Fibroblast of skin of back (primary cell): ENCODE measurements at places on chromosomes 11 and 22.

DNA sequence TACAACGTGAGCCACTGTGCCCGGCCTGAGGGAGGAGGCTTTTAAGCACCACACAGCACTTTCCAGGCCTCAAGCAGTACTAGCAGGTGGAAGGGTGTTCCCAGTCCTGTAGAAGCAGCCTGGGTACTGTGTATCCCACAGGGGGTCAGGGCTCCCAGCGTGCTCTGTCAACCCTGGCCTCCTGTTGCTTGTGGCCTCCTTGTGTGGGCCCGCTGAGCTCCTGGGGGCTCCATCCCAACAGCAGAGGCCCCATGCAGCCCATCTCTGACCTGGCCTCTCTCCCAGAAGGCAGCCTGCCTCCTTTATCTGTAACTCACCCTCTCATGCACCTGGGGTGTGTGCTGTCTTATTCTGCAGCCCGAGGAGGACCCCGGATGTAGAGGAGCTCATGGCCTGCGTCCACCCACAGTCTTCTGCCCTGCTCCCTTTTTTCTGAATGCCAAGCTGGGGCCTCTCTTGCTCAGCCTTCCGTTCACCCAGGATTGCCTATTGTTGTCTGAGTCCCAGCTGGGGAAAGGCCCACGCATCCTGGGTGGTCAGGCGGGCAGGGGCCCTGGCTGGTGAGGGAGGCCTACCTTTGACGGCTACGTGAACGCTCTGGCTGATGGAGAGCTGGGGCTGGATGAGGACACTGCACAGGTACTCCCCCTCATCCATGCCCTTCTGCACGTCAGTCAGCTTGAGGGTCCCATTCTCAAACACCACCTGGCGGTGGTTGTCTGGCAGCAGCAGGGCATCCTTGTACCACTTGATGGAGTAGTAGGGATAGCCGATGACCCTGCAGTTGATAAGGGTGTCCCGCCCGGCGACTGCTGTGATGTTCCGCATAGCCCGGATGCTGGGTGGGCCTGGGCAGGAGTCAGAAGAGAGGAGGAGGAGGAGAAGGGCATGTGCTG is 188.5 kb downstream of the CEP164 start:
- no peak for DNase-seq

- peak; percentile 60 for DNase-seq
Observed at GRCh38 chr11:133163463-133164419, 368.6 kb downstream of the OPCML start.

DNA sequence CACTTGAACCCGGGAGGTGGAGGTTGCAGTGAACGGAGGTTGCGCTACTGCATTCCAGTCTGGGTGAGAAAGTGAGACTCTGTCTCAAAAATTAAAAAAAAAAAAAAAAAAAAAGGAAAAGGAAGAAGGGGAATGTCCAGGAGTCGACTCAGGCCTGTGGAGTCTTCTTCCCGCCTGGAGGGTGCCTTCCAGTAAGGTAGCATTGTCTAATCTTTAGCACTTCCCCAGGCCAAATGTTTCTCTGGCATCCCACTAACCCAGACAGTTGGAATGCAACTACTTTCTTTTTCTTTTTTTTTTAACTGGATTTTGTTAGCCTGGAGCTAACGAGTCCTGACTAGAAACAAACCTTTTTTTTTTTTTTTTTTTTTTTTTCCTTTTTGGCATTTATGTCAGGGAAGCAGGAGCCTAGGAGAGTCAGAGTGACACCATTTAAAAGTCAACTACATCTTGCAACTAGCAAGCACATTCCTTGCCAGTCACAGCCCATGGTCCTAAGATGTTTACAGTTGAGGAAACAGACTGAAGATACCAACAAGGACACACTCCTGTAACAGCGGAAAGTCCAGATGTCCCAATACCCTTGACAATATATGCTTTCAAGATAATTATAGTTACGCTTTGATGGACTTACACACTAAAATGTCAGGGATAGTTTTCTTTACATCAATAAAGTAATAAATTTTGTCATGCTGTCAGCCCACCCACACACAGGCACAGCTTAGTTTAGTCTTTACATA is 10.6 kb downstream of the PLET1 start:
- no peak for DNase-seq

GRCh38 chr11:33134276-33134675 is 27.0 kb downstream of the CSTF3 start:
- DNase-seq, result no peak

DNA sequence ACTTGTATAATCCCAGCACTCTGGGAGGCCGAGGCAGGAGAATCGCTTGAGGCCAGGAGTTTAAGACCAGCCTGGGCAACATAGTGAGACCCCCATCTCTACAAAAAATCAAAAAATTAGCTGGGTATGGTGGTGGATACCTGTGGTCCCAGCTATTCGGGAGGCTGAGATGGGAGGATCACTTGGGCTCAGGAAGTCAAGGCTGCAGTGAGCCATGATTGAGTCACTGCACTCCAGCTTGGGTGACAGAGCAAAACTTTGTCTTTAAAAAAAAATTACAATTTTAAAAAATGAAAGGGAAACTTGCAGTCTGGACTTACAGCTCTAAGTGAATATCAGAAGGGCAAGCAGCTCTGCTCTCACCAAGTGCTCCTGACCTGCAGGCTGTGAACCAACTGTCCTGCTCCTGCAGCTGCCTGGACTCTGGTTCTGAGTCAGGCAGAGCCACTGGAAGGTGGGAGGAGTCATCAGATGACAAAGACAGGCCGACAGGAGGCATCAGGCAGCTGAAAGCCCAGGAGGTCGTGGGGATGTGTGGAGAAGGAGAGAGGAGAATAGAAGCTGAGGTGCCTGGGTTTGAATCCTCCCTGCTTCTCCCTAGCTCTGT is 9.6 kb downstream of the SMTNL1 start:
- DNase-seq, result peak; percentile 38

DNA sequence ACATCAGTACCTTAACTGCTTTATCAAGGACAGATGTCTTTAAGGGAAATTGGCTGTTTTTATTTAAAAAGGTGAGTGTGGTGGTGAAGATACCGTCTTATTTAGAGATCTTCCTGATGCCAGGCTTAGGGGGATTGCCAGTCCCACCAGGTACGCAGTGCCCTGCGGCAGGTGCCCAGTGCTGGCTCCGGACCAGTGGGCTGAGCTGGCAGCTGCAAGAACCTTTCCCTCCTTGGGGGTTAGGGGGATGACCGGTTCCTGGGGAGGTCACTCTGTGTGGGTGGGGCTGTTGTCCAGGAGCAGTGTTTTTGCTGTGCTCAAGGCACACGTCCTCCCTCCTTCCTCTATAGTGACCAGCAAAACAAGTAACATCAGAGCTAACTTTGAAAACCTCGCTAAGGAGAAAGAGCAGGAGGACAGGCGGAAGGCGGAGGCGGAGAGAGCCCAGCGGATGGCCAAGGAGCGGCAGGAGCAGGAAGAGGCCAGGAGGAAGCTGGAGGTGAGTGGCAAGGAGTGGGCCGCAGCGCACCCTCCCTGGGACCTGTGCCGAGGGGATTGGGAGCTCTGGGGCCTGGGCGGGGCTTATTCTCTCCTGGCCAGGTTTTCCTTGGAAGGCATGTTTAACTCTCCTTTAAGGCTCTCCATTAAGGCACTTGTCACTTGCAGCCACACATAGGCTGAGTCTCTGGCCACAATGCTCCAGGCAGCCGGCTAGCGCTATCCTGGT is 30.5 kb downstream of the CTTN start:
- DNase-seq, result no peak

- DNase-seq, result no peak
Observed at GRCh38 chr11:45446998-45447397, 160.9 kb upstream of the SYT13 start.

DNA sequence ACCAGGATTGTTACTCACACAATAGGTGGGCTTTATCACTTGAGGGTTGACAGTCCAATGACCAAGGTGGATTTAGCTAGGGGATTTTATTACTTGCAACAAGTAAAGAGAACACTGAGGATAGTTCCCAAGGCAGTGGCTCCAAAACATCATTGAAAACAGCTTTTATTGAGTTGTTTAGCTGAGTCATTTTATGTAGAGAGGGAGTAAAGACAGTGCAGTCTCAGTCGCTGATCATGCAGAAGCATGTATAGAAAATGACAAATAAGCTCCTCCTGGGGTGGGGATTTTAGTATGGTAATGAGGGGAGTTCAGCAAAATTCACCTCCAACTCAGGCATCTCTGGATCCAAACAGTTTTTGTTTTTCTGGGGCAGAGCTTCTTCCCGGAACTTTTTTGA is 163.0 kb upstream of the CCDC179 start:
- DNase-seq, result no peak

DNA sequence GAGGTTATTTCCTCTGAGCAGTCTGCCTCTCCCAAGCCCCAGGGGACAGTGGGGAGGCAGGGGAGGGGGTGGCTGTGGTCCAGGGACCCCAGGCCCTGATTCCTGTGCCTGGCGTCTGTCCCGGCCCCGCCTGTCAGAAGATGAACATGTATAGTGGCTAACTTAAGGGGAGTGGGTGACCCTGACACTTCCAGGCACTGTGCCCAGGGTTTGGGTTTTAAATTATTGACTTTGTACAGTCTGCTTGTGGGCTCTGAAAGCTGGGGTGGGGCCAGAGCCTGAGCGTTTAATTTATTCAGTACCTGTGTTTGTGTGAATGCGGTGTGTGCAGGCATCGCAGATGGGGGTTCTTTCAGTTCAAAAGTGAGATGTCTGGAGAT is 3.1 kb downstream of the PIM3 start:
- DNase-seq, result no peak

GRCh38 chr11:95512682-95513081 is 276.9 kb downstream of the FAM76B start:
- DNase-seq, result peak; percentile 91

DNA sequence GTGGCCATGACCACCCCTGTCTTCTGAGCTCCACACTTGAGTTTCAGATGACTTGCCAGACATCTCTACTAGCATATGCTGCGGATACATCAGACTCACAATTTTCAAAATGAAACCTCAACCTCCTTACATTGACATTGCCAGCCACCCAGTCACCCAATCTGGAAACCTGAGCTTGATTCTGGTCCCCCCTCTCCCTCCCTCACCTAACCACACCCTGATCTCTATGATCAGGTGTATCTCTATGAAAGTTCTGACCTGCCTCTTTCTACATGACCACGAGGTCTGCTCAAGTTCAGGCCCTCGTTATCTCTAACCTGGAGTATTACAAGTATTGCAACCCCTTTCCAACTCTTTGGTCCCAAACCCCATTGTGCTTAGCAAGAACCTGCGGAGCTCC is 254.1 kb downstream of the KIRREL3 start:
- no peak for DNase-seq

- peak; percentile 69 for DNase-seq
Observed at GRCh38 chr11:132430429-132431062, 1060.1 kb downstream of the NTM start.

GRCh38 chr22:50730941-50731661 is 6.9 kb upstream of the ACR start:
- DNase-seq, result peak; percentile 11

DNA sequence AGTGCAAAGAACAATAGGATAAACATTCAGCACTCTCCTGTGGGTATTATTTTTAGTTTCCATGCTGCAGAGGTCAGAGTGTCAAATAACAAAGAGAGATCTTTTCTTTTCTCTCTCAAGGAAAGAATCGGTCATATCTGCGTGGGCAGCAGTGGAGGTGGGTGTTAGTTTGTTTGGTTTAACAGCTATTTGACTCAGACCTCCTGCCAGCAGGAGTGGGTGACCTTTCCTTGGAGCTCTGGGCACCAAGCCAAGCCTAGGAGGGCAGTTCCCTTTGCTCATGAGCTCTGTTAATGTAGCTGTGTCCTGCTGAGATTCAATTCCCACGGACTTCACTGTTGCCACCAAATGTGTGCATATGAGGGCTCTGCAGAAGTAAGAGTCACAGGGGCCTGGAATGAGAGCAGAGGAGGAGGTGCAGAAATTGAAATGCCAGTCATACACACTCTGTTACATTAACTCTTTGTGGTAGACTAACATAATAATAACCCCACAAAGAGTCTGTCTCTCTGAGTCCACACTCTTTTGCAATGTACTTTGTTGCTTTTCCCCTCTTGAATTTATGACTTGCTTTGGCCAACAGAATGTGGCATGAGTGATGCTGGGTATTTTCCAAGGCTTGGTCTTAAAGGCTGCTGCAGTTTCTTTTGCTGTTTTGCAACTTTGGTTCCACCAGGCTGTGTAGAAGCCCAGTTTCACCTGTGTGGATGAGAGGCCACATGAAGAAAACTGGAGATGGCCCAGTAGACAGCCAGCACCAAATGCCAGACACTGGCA is 76.0 kb upstream of the GRK3 start:
- peak; percentile 77 for DNase-seq

GRCh38 chr11:73265853-73266645 is 6.1 kb upstream of the P2RY6 start:
- DNase-seq, result no peak

- peak; percentile 70 for DNase-seq
Observed at GRCh38 chr11:44927174-44927661, 23.5 kb downstream of the TP53I11 start.

DNA sequence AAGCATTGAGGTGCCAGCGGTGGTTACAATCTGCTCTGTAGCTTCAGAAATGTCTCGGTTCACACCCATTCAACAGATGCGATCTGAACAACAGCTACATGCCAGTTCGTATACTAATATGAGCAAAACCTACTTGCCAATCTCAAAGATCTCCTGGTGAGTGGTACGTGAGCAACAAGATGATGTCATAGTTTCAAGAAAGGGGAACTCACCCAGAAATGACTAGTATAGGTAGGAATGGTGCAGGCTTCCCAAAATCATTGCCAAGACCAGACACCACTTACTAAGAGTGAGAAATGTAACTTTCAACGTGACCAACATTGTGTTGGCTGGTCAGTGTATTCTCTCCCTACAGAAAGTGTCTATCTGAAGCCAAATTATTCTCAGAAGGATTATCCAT is 31.1 kb downstream of the OR6Q1 start:
- DNase-seq, result peak; percentile 71

DNA sequence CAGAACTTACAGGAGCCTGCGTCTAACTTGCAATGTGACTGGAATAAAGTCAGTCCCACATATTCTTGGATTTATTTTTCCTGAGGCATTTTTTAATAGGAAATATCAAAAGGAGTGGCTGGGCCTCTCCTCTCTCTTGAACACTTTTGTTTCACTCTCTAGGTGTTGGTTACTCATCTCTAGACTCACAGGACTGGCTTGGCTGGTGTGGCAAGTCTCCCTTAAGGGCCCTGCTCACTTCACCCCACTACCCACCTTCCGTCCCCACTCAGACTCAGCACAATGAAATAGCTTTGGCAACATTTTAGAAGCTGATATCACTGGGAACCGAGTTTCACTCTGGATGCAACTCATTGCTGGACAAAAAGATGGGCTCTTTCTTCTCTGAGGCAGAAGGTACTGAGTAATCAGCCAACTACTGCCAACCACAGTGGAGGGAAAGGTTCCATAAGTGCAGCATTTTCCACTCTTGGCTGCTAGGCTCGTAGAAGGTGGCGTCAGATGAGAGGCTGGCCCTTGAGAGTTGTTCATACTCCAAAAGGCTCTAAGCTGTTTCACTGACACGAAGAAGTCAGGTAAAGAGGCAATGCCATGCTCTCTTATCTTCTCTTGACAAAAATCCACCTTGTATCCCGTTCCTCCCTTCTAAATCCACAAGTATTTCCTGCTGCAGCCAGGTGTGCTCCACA is 390.6 kb downstream of the SOX6 start:
- no peak for DNase-seq

DNA sequence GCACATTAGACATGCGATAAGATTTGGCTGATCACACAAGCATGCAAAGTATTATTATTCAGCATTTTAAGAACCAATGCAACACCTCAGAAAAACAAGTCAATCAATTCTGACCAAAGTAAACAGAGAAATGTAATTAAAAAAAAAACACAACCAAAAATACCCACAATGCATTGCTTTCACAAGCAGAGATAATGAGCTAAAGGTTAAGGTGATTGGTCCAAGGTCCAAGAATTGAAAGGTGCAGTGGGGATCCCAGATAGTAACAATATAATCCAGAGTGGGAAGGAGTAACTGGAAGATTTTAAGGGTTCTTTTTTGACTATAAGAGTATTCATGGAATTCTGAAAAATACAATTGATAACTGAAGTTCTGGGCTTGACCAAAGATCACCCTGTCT is 39.0 kb downstream of the APOL5 start:
- no peak for DNase-seq
